ENCODE measurements at places on chromosomes 2 and 18. TPM values are rescaled to one million over a fixed set of nuclear protein-coding genes. Genes with fewer than 3 reads are reported as not detected.
A peak's percentile ranks its signal among the peaks of the same experiment; 100 is the strongest.

The CNRIP1 gene
- total RNA-seq, result 0.11 TPM

The TMEM237 gene
- total RNA-seq, result 18.5 TPM

The COL6A3 gene
- 7.0 TPM for total RNA-seq

The GPR75 gene
- 2.1 TPM for total RNA-seq

The DSG4 gene
- not detected for total RNA-seq

The IL1F10 gene
- not detected for total RNA-seq

The MROH2A gene
- total RNA-seq, result not detected

- no peaks in the 10 kb centered on the region for H3K4me1 ChIP-seq
- H3K36me3 ChIP-seq, result no peaks in the 10 kb centered on the region
- no peak overlapping the region for H3K4me3 ChIP-seq
- no peak for DNase-seq
- no peak overlapping the region for H3K27ac ChIP-seq
Measured at GRCh38 chr2:176533505-176534193, 264.4 kb downstream of the MTX2 start.

DNA sequence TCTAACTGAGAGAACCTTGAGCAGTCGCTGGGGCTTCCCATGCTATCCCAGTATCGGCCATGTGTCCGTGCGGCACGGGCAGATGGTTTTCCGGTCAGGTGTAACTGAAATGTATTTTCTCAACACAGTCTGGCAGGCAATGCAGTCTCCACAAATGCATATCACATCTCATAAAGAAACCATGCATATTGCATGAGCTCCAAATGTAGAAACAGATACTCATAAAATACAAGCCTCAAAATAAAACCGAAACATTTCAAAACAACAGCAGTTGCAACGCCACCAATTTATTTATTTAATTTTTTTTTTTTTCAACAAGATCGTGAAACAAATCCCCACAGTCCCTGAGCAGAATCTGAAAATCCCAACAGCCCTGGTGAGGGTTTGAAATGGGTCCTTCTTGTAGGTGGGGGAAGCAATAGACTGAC lies 299.4 kb downstream of the LPIN1 start:
- no peak overlapping the region for H3K27ac ChIP-seq
- DNase-seq, result no peak
- H3K4me3 ChIP-seq, result no peak overlapping the region
- H3K27me3 ChIP-seq, result no peaks in the 10 kb centered on the region
- H3K36me3 ChIP-seq, result no peaks in the 10 kb centered on the region

DNA sequence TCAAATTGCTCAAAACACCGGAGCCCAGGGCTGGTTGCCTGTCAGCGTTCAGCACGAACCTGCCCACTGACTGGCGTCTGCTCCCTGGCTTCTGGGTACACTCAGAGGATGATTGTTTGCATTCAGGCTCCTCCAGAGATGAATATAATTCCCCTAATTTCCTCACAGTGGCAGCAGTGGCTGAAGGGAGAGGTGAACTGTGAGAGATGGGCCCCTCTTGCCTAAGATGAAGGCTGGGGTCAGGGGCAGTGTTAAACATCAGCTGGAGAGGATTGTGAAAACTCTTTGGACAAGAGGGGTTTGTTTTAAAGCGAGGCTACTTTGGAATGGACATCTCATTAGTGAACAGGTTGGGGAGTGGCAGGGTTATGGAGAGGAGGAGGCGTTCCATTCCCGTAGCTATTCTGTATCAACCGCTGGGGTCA lies 31.0 kb downstream of the TCF7L1 start:
- no peaks in the 10 kb centered on the region for H3K4me1 ChIP-seq
- no peak overlapping the region for H3K4me3 ChIP-seq
- H3K27ac ChIP-seq, result no peak overlapping the region
- H3K27me3 ChIP-seq, result no peaks in the 10 kb centered on the region
- DNase-seq, result no peak

GRCh38 chr2:119800376-119800902 lies 40.7 kb downstream of the PTPN4 start:
- H3K4me1 ChIP-seq, result peaks cover 12% of the 10 kb centered on the region
- no peak overlapping the region for H3K27ac ChIP-seq
- no peaks in the 10 kb centered on the region for H3K36me3 ChIP-seq
- H3K27me3 ChIP-seq, result no peaks in the 10 kb centered on the region
- no peak overlapping the region for H3K4me3 ChIP-seq

DNA sequence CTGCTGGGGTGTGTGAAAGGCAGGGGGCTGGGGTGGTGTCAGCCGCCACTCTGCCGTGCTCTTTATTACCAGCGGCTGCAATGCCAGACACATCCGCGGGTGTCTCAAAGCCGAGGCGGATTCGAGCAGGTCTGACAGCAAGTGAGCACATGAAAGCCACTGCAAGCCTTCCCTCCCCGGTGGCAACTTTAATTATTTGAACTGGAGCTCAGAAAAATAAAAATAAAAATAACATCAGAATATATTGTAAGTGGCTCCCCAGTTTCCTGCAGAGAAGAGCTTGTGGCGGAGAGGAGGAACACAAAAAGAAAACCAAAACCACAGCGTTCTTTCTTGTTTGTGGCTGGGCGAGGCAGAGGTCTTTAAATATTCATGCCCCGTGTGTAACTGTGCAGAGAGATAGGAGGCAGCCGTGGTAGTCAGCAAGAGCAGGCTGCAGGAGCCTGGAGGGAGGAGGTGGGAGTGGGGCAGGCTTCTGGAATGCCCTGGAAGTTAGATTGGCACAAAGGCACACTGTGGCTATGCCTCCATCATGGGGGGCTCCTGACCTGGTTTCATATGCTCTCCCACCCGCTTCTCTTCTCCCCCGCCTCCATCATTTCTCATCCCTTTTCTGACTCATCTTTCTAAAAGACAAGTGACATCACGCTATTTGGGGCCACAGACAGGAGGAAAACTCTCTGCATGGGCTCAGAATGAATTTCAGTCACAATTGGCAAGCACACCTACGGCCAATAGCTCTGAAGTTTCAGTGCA lies 199.8 kb downstream of the CLIP4 start:
- H3K4me1 ChIP-seq, result peaks cover 15% of the 10 kb centered on the region
- H3K27ac ChIP-seq, result no peak overlapping the region
- peak overlapping the region; percentile 19 for H3K4me3 ChIP-seq
- H3K36me3 ChIP-seq, result no peaks in the 10 kb centered on the region
- H3K27me3 ChIP-seq, result no peaks in the 10 kb centered on the region
- peak; percentile 44 for DNase-seq

DNA sequence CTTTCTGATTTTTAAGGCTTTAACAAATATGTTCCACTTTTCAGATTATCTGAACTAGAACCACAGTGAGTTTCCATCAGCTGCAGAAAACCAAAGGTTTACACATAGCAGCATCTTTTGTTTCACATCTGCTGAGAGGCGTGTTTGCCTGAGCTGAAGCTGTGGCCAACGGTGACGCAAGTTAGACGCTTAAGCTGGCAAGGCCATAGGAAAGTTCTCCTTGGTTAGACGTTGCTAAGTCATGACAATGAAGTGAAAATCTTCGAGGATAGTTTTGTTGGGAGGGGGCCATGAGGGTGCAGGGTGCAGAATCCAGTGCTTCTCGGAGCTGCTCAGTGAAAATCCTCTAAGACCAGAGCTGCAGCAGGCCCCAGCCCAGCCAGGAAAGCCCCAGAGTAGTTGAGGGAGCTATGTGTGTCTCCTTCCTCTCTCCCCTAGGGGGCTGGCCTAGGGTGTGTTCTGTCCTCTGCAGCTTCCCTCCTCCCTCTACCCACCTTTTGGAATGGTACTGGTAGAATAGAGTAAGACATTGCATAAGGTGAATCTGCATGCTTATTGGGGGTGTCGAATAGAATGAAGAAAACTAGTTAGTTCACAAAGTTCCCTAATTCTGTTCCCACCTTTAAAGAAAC lies 105.4 kb downstream of the FHOD3 start:
- H3K4me3 ChIP-seq, result no peak overlapping the region
- no peaks in the 10 kb centered on the region for H3K27me3 ChIP-seq
- no peaks in the 10 kb centered on the region for H3K4me1 ChIP-seq
- H3K36me3 ChIP-seq, result no peaks in the 10 kb centered on the region
- DNase-seq, result no peak

GRCh38 chr2:178800510-178800909 lies 6.7 kb downstream of the TTN start:
- DNase-seq, result no peak
- no peaks in the 10 kb centered on the region for H3K36me3 ChIP-seq
- no peak overlapping the region for H3K27ac ChIP-seq
- no peaks in the 10 kb centered on the region for H3K27me3 ChIP-seq
- H3K4me3 ChIP-seq, result no peak overlapping the region

- peak overlapping the region; percentile 73 for H3K4me3 ChIP-seq
- no peak for DNase-seq
- H3K36me3 ChIP-seq, result no peaks in the 10 kb centered on the region
- peak overlapping the region; percentile 80 for H3K27ac ChIP-seq
- H3K4me1 ChIP-seq, result peaks cover 21% of the 10 kb centered on the region
Measured at GRCh38 chr2:69387770-69388481, 899 bp upstream of the GFPT1 start.

DNA sequence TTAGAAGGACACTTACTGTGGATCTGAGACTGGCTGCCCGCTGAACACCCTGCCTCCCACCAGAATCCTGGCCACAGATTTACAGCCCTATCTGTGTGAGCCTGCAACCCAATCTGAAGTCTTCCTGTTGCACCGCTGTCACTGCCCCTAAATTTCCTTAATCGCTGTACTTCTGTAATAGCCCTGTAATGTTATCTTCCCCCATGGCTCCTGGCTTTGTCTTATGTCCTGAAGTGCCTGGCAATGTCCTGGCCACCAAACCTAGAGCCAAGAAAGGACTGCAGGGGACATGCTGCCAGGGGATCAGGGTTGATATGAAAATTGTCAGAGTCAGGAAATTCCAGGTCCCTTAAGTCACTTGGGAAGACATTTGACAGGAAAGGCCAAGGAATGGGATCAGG lies 52.7 kb downstream of the FHOD3 start:
- no peak overlapping the region for H3K27ac ChIP-seq
- no peaks in the 10 kb centered on the region for H3K4me1 ChIP-seq
- no peak overlapping the region for H3K4me3 ChIP-seq

Measured in CD8-positive, alpha-beta memory T cell (primary cell).